ENCODE measurements at places on chromosomes 12 and 14.

DNA sequence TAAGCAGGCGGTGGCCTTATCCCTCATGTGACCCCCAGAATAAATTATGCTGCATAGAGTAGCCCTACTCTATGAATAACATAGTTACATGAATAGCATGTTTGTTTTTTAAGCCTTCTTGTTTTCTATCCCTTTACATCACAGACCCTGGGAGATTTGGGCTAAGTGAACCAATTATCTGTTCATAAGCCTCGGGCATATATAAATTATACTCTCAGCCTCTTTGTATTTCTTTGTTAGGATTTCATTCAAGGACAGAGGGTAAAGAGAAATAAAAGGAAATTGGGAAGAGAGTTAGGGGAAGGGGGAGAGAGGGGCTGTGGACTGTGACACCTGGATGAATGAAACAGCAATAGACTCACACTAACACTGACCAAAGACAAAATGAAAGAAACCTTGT lies 35.3 kb upstream of the RTRAF start:
- no peak for DNase-seq

DNA sequence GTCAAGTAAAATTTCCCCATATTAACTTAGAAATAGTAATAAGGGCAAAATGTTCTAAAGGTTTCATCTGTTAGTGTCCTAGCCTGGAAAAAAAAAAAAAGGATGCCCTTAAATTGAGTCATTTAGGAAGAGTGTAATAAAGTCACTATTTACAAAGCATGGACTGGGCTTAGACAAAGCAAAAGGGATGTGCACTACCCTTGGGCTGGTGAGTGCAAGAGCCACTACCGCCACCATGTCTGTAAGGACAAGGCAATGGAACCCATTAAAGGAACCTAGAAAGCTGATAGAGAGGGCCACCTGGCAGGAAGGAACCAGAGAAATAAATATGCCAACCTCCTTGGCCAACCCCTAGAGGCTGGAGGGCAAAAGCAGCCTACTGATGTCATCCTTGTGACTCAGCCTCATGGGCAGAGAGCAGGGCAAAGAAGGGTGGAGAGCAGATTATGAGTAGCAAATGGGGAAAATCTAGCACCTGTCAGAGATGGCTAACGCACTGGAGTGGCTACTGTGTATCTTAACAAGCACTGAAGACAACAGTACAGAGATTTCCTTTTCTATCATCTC lies 59.5 kb upstream of the FUT8 start:
- no peak for DNase-seq

DNA sequence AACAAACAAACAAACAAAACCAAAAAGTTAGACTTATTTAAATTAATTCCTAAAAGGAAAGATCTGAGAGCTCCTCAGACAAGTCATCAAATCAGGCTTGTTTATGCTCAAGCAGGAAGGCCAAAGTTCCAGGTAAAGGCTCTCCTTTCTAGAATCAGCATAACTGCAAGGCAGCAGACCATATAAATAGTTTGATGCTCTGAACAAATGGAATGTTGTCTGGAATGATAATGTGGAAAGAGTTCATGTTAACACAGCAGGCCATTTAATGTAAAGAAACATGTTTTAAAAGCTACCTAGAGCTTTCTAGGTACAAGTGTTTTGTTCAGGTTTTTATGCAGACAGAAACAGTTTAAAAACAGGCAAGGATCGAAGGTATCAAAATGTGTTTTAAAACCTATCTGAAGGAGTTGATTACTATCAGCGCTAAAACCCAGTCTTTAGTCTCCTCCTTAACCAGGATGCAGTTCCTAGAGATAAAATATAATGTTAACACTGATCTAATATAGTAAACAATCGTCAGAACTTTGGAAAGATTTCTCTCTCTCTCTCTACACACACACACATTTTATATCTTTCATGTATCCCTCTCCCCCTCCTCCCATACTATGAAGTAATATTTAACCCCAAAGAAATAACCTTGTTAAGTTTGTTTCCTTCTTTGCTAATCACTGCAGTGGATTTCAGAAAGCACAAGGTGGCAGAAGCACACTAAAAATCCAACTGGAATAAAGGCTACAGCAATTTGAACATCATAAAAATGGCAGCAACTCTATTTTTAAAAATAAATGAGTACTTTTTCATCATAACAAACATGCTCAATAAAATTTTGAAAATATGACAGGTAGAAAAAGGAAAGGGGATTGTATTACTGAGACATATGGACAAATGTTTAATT lies 135.5 kb downstream of the PAWR start:
- DNase-seq = peak; percentile 37

GRCh38 chr12:103169-103981 lies 36.8 kb downstream of the IQSEC3 start:
- DNase-seq = no peak

- DNase-seq = peak; percentile 44
Observed at GRCh38 chr12:27969624-27970400, 2.7 kb downstream of the PTHLH start.

DNA sequence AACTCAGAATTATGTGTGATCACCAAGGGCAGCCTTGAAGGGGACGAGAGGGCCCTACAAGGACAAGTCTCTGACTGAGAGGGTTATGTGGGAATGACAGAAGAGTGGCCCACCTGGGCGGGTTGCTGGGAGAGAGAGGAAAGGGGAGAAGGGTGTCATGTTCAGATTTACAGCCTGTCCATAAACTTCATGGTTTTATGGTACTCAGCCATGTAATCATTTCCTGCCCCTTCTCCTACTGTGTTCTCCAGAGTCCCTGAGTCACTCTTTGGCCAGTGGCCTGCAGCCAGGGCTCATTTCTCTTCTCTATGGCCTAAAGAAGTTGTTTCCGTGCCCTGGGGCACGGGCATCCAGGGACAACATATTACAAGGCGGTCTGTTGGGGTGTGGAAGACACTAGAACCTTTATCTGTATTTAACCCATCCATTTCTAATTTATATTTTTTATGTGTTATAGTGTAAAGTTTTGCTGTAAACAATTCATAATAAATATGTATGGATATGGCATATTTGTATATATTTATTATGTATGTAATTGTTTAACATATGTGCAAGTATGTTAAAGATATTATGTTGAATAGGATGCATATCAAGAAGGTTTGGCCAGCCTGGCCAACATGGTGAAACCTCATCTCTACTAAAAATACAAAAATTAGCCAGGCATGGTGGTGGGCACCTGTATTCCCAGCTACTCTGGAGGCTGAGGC lies 26.9 kb downstream of the DDX47 start:
- DNase-seq = no peak

GRCh38 chr14:105380756-105381155 lies 17.6 kb upstream of the TEX22 start:
- DNase-seq = no peak

DNA sequence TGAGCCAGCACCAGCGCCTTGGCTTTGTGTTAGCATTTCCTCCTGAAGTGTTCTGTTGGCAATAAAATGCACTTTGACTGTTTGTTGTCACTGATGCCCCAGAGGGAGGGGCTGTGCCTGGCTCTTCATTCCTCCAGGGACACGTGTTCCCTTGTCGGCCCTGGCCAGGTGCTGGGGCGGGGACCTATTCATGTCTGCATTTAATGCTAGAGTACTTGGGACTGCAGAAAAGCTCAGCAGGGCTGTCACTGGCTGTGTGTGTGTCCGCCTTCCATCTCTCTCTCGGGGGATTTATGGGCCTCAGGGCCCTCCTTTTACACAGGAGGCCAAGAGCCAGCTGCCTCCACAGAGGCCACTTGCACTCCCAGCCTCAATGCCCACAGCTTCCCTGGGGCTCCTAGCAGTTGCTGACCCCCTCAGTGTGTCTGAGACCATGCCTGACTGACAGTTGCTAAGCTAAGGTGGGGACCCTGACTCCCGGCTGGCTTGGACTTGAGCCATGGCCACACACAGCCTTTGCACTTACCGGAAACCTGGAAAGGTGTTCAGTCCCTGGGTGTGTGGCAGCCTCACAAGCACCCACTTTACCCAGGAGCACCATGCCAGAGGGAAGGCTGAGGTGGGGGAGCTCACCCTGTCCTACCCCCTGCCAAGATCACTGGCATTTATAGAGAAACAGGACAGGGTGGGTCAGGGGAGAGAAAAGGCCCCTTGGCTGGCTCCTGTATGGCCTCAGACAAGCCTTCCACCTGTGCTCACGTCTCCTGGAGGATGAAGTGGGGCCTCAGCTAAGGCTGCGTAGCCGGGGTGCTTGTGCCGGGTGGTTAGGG lies 27.8 kb downstream of the HIP1R start:
- no peak for DNase-seq

- DNase-seq = no peak
Observed at GRCh38 chr12:80161612-80162011, 62.3 kb downstream of the OTOGL start.

DNA sequence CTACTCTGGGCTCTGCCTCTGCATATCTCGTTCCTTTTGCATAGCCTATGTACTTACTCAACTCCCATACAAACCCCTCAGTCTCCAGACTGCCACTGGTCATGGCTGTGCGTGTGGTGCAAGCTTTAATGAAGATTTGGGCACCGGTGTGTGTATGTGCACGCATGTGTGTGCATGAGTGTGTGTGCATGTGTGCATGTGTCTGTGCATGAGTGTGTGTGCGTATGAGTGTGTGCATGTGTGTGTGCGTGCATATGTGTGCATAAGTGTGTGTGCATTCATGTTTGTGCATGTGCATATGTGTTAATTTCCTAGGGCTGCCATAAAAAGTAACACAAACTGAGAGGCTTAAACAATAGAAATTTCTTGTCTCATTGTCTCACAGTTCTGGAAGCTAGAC lies 17.1 kb upstream of the TBPL2 start:
- DNase-seq = no peak

- DNase-seq = no peak
Observed at GRCh38 chr14:92958373-92959188, 35.6 kb downstream of the CHGA start.

- peak; percentile 44 for DNase-seq
Observed at GRCh38 chr12:2944401-2945047, 14.7 kb upstream of the TEAD4 start.

DNA sequence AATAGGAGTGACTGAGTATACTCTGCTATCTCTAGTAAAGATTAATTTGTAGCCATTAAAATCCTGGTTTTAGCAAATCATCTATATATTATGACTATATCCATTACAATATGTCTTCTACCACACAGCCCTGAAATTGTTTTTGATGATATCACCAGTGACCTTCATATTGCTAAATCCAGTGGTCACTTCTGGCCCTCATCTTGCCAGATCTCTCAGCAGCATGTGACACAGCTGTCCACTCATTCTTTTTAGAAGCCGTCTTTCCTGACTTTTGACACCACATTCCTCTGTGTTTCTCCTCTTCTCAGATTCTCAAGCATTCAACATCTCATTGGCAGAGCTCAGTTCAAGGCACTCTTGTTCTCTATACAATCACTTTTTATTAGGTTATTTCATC lies 54.9 kb downstream of the CPNE8 start:
- DNase-seq = no peak

DNA sequence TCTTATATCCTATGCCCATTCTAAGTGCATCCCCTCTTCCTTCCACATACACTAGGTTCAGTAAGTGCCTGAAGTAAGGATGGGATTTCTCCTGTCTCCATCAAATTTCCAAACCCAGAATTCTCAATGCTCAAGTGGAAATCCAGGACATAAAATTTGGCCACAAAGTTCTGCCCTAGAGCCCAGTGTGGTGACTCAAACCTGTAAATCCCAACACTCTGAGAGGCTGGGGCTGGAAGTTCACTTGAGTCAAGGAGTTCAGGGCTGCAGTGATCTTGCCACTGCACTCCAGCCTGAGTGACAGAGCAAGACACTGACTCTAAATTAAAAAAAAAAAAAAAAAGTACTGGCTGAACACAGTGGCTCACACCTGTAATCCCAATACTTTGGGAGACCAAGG lies 4.5 kb upstream of the ARF3 start:
- DNase-seq = no peak

All from hematopoietic multipotent progenitor cell treated with erythropoietin and hydrocortisone succinate and interleukin-3 and kit ligand, for 8 days (in vitro differentiated cells).